ENCODE measurements at places on chromosomes 3 and 15.

GRCh38 chr3:55571913-55572312 is 84.8 kb upstream of the WNT5A start:
- DNase-seq, result no peak

- DNase-seq, result peak; percentile 68
These were observed 9.9 kb downstream of the CCR5 start for GRCh38 chr3:46380471-46381221.

DNA sequence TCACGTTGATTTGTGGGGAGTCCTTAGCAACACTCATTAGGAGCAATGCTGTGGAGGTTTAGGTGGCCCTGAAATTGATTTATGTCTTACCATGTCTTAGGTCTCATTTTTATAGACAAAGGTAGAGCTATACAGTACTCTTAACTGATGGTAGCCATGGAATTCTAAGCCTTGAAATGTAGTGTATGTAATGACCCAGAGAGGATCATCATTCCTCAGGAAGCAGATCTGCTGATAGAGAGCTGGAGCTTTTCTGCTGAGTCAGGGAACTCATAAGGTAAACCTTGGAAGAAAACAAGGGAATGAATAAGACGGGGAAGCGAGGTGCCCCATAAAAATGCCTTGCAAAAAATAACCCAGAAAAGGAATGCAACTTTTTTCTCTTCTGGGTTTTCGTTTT is 34.0 kb upstream of the ZNF639 start:
- DNase-seq, result no peak

DNA sequence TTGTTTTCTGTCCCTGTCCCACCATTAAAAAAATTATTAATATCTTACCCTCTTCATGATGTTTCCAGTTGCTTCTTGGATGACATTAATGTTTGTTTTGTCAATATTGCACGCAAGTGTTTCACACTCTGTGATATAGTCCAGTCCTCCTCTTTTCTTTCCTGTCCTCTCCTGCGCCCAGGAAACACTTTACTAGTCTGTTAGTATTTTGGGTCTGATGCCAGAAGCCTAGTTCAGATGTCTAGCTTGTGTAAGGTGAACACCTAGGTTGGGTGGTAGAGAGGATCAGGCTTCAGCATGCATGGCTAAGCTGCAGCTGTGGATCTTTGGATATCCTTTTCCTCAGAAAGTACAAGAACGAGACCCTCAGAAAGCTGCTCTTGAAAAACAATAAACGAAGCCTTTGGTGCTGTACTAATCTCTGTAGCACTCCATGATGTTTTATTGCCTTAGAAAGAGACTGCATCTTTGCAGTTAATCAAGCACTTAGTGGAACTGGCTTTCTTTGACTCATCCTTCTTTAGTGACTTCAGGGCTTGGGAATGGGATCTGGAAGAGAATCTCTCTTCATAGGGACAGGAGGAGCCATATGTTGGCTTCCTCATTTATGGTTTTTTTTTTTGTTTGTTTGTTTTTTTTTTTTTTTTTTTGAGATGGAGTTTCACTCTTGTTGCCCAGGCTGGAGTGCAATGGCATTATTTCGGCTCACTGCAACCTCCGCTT is 253.4 kb downstream of the LPP start:
- DNase-seq, result no peak

DNA sequence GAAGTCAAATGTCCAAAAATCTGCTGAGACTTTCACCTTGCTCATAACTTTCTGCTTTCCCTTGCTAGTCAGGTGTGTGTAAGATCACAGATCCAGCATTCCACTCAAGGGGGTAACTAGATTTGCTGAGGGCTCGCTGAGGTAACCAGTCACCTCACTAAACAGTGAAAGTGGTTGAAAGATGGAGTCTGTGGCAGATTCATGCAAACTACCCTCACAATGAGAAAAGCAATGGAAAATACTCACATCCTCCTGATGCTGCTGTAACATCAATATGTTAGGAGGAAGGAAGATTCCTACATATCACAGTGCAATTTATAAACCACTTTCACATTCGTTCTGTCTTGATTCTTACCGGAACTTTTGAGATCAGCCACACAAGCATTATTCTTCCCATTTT is 174.3 kb upstream of the BCL6 start:
- no peak for DNase-seq

GRCh38 chr15:33226559-33227181 is 32.2 kb upstream of the FMN1 start:
- peak; percentile 92 for DNase-seq

GRCh38 chr3:141233457-141234161 is 2.0 kb downstream of the PXYLP1 start:
- no peak for DNase-seq
